ENCODE measurements at places on chromosomes 16 and 17. TPM values are rescaled to one million over a fixed set of nuclear protein-coding genes. Genes with fewer than 3 reads are reported as not detected.
A peak's percentile ranks its signal among the peaks of the same experiment; 100 is the strongest.

GRCh38 chr17:15404106-15405057, 63.0 kb upstream of the TEKT3 start:
- H3K36me3 ChIP-seq, result no peaks in the 10 kb centered on the region
- no peak for DNase-seq
- H3K4me3 ChIP-seq, result no peak overlapping the region

DNA sequence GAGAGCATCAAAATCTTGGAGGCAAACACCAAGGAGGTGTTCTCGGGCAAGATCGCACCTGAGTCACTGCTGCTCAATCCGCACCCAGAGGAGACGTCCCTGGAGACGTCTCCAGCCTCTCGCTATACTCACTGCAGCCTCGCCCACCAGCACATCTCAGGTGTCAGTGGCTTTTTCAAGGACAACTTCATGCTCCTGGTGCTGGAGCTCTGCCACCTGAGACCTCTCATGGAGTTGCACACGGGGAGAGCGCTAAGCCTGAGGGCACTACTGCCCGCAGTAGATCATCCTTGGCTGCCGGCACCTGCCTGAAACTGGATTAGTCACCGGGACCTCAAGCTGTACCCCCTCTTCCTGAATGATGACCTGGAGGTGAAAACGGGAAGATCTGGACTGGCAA, 2.6 kb upstream of the MBTPS1 start:
- H3K4me1 ChIP-seq, result peaks cover 20% of the 10 kb centered on the region
- H3K27me3 ChIP-seq, result peaks cover 3% of the 10 kb centered on the region
- no peak for DNase-seq
- H3K4me3 ChIP-seq, result no peak overlapping the region
- H3K36me3 ChIP-seq, result peaks cover 6% of the 10 kb centered on the region
- H3K27ac ChIP-seq, result no peak overlapping the region

DNA sequence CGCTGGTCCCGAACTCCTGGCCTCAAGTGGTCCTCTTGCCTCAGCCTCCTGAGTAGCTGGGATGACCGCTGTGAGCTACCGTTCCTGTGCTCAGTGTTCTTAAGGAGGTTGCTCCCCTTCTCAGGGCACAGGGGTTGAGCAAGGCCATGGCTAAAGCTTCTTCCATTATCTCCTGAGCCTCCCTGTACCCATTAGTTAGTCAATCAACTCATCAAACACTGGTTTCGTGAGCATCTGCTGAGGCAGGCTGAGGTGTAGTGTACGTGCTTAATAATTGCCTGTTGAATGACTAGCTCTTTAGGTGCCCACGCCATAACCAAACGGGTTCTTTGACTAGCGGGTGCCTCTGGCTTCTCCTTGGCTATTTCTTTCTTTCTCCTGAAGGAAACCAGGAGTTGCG, 11.7 kb downstream of the SGCA start:
- no peak for DNase-seq
- no peak overlapping the region for H3K27ac ChIP-seq
- peaks cover 80% of the 10 kb centered on the region for H3K4me1 ChIP-seq
- H3K36me3 ChIP-seq, result no peaks in the 10 kb centered on the region
- H3K4me3 ChIP-seq, result no peak overlapping the region
- H3K27me3 ChIP-seq, result peaks cover 19% of the 10 kb centered on the region

- H3K4me3 ChIP-seq, result peak overlapping the region; percentile 17
- H3K4me1 ChIP-seq, result peaks cover 47% of the 10 kb centered on the region
- no peaks in the 10 kb centered on the region for H3K36me3 ChIP-seq
- H3K27ac ChIP-seq, result no peak overlapping the region
- DNase-seq, result peak; percentile 33
Observed at GRCh38 chr17:17305281-17305801, 2.2 kb downstream of the NT5M start.

- H3K27ac ChIP-seq, result no peak overlapping the region
- H3K4me3 ChIP-seq, result no peak overlapping the region
- H3K36me3 ChIP-seq, result no peaks in the 10 kb centered on the region
- H3K4me1 ChIP-seq, result peaks cover 35% of the 10 kb centered on the region
- peaks cover 55% of the 10 kb centered on the region for H3K27me3 ChIP-seq
Observed at GRCh38 chr17:46821482-46822387, 3.2 kb upstream of the WNT3 start.

DNA sequence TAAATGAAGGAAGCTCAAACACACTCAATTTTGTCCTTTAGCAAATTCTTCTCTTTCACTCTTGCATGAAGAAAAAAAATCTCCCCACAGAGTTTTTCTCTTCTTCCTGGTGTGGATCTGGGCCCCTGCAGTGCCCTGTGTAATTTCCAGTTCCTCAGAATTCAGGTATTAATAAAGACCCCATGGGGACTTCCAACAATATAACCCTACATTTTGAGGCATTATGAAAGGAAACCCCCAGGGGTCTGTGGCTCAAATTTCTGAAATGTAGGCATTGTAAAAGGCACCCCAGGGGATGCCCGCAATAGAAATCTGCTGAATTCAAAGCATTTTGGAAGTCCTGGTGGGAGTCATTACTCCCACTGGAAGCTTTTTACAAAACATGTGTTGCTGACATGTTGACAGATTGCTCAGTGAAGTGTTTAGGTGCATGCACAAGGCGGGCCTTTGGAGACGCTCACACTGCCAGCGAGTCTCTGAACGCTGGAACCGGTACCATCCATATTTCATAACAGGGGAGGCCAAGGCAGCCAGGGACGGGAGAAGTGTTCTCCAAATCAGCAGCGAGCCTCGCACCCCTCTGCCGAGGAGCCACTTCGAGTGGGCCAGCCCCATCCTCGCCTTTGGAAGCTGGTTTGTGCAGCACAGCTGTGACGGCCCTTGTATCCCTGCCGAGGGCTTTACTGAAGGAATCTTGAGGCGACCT, 154.0 kb downstream of the ZNF423 start:
- H3K4me3 ChIP-seq, result no peak overlapping the region
- H3K27ac ChIP-seq, result no peak overlapping the region
- H3K36me3 ChIP-seq, result no peaks in the 10 kb centered on the region
- no peaks in the 10 kb centered on the region for H3K4me1 ChIP-seq
- DNase-seq, result no peak

GRCh38 chr17:64707050-64707591, 45.0 kb upstream of the SMURF2 start:
- H3K36me3 ChIP-seq, result no peaks in the 10 kb centered on the region
- no peak overlapping the region for H3K4me3 ChIP-seq
- H3K27ac ChIP-seq, result no peak overlapping the region
- H3K4me1 ChIP-seq, result peaks cover 65% of the 10 kb centered on the region
- DNase-seq, result peak; percentile 68
- H3K27me3 ChIP-seq, result no peaks in the 10 kb centered on the region

DNA sequence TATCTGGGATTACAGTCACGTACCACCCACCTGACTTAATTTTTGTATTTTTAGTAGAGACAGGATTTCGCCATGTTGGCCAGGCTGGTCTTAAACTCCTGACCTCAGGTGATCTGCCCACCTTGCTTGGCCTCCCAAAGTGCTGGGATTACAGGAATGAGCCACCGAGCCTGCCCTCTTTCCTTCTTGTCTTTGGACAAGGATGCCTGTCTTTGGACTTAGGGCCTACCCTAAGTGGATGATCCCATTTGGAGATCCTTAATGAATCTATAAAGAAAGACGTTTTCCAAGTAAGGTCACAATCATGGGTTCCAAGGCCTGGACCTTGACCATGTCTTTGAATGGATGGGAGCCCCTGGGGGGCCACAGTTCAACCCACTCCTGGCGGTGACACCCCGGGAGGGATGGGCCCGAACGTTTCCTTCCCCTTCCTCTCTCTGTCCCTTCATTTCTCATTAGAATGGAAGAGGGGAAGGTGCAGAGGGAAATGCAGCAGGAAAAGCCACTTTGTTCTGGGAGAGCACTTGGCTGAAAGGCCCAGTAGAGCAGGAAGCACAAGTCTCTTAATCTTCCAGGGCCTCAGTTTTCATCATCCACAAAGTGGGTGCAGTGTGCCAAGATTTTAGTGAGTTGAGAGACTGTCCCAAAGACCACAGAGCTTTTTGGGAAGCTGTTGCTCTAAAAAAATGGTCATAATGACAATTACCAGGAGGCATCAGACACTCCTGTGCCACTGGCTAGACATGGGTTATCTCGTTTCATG, 353.3 kb downstream of the SEC14L1 start:
- peaks cover 61% of the 10 kb centered on the region for H3K36me3 ChIP-seq
- no peaks in the 10 kb centered on the region for H3K4me1 ChIP-seq
- H3K27ac ChIP-seq, result no peak overlapping the region
- DNase-seq, result no peak

- no peak overlapping the region for H3K4me3 ChIP-seq
- no peaks in the 10 kb centered on the region for H3K36me3 ChIP-seq
- no peak for DNase-seq
- H3K27me3 ChIP-seq, result no peaks in the 10 kb centered on the region
Observed at GRCh38 chr17:48194097-48194550, 86.6 kb downstream of the SNX11 start.

- H3K36me3 ChIP-seq, result peaks cover 70% of the 10 kb centered on the region
- no peak overlapping the region for H3K27ac ChIP-seq
- H3K4me1 ChIP-seq, result no peaks in the 10 kb centered on the region
- no peak for DNase-seq
Observed at GRCh38 chr17:31527606-31528005, 136.1 kb downstream of the RAB11FIP4 start.

GRCh38 chr17:47851764-47852112, 775 bp upstream of the SP6 start:
- peaks cover 12% of the 10 kb centered on the region for H3K4me1 ChIP-seq
- no peak for DNase-seq
- H3K4me3 ChIP-seq, result no peak overlapping the region
- H3K27ac ChIP-seq, result no peak overlapping the region
- no peaks in the 10 kb centered on the region for H3K36me3 ChIP-seq

C17orf107 gene
- total RNA-seq, result not detected

KRT34 gene
- not detected for total RNA-seq

CIBAR2 gene
- total RNA-seq, result not detected

PRSS33 gene
- total RNA-seq, result not detected

CA5A gene
- total RNA-seq, result 106 TPM

CRYM gene
- 1.9 TPM for total RNA-seq

RTN4RL1 gene
- not detected for total RNA-seq

PIRT gene
- not detected for total RNA-seq
